ENCODE measurements at places on chromosomes 13 and 19.
A peak's percentile ranks its signal among the peaks of the same experiment; 100 is the strongest.

- no peak for DNase-seq
These were observed 18.5 kb downstream of the RFX2 start for GRCh38 chr19:6091771-6092291.

DNA sequence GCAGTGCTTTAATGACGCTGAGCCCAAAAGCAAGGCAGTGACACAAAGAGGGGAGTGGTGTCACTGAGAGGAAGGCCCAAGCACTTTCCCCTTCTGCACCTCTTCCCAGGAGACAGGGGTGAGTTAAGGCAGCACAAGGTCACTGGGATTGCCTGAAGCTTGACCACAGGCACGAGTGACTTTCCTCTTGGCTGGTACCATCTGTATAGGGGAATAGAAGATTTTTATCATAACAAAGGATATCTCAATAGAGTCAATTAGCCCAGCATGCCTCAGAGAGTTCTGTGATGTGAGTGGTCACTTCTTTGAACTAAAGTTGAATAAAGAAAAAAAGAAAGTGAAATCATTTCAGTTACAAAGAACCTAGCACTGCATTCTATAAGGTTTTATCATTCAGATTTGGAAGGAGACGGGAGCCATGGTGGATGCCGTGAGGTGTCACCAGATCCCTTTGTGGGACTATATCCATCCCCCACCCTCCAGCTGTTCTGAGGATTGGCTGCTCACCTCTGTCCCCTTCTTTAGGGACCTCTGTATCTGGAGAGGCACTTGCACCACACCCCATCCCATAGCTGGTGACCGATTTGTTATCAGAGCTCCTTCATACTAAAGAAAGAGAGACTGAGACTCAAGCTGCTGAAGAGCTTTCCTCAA, 291.2 kb downstream of the DCT start:
- DNase-seq = no peak

DNA sequence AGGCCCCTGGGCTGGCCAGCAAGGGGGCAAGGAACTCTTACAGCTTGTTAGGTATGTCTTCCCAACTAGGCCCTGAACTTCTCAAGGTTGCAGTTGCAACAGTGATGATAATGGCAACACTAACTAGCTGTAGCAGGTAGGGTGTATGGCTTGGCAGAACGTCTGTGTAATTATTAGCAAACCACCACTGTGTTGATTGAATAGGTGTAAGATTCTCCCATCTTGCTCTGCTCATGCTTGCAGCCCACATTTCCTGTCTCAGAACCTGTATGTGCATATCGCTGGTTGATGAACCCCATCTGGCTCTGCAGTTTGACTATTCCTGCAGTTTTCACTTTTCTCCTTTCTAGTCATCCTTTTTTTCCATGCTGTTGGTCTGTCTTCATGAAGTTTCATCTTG, 178.8 kb downstream of the KATNAL1 start:
- DNase-seq = no peak

DNA sequence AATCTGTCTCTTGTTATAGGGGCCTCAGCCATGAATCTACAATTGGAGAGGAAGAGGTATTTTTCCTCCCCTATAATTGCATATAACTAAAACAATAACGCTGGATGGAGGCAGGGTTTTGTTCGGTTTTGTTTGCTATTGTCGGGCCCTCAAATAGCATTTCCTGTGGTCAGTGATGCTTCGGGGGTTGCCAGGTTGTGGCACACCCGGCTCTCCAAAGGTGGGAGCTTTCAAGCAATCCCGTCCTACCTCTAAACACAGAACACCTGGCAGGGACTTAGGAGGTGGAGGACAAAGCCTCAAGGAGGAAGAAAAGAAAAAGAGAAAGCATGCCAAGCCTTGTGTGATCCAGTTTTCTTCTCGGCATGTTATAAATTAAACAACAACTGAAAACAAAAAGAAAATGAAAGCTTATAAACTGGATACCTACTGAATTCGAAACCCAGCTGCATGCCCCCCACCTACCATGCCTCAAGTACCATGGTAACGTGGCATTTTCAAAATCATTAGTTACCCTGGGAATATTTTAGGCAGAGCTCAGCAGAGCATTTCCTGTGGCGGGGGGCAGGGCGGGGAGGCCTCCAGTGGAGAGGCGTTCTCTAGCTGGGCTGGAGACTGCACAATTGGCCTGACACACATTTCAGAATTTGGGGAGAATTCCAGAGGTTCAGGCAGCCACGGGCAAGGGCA, 213.8 kb downstream of the DCLK1 start:
- no peak for DNase-seq

- no peak for DNase-seq
These were observed 6.4 kb upstream of the MAP2K7 start for GRCh38 chr19:7897292-7897691.

DNA sequence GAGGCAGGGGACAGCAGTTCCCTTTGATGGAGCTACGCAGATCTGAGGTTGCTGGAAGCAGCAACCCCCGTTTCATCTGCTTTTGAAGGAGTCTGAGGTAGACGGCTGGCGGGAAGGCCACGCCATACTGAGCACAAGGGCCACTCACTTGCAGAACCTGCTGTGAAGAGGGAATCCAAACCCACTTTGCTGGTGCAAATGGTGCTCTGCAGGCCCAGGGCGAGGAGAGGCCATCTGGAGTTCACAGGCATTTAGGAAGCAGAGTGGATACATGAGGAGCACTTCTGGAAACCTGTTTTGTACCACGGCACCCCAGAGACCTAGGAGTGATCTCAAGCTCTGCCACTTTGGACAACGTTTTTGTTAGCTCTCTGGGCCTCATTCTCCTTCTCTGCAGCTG, 227.8 kb downstream of the UQCRFS1 start:
- no peak for DNase-seq

DNA sequence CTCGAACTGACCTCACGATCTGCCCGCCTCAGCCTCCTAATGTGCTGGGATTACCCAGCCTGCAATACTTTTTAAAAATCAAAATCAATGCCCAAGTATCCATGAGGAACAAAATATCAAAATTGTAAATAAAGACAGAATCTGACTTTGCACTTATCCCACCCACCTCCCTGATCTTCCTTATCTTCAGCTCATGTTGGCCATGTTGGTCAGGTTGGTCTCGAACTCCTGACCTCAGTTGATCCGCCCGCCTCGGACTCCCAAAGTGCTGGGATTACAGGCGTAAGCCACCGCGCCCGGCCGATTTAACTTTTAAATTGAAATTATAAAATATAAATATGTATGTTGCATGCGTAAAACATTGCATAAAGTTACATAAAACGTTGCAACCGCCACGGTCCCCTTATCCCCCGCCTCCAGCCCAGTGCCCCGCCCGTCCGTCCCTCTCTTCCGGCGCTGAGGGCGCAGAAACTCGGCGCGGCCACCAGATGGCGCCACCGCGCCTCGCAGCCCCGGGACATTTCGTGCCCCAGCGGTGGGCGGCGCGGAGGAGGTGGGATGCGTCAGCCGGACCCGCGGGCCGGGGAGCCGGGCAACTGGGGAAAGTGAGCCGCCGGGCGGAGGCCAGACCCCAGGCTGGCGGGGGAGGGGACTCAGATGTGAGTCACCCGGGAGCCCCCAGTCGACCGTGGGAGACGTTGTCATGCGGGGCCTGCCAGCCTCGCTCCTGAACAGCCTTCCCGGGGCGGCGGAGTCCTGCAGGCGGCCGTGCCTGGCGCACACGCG, 1.5 kb upstream of the GADD45B start:
- peak; percentile 79 for DNase-seq

DNA sequence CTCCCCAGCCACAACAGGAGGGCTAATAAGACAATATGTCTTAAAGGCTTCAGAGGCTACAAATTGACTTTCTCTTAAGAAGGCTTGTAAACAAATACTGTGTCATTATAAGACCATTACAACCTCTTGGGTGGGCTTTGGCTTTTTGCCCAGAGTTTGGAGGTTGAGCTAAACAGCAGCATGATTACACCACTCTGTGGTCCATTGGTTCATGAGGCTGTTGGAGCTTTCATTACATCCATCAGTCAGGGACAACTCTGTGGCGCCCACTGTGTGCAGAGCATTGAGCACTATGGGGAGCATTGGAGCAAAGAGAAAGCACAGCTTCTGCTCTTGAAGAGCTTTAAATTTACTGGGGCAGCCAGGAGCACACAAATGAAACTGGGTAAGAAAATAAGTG, 75.9 kb downstream of the TNFSF11 start:
- DNase-seq = no peak

DNA sequence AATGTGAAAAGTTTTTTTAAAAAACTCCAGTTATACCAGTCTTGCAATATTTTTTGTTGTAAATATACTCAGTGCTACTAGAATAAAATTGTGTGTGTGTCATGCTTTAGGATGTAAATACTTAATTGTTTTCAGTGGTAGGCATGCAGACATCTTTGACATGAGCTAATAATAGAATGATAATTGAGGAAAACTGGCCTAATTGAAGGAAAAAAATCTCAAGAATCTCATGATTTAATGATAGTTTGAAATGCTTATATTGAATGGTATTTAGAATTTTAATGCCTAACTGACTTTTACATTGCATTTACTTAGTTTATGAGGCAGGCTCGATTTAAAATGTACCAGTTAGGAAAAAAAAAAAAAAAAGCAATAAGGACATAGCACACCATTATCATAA, 3.2 kb upstream of the MAB21L1 start:
- DNase-seq = no peak

DNA sequence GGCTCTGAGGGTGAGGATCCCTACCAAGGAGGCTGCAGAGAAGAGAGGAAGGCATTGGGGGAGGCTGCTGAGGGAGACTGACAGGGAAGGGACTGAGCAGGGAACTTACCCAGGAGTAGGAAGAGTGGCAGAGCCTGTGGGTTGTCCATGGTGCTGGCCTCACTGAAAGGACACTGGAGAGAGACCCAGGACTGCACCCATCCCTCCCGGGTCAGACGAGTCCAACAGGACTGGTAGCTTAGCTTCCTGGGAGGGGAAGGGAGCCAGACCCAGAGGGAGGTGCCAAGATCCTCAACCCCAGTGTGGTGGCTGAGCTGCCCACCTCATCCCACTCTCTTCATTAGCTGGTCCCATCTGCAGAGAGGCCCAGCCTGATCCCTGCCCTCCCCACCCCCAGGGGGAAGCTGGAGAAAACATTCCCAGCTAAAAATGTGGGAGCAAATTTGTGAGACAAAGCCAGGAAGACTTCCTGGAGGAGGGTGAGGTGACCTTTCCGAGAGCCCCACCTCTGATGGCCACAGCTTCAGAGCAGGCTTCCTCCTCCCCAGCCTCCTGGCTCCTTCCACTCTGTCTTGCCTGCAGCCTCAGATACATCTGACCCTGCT, at the start of gene VSIG10L:
TSS of gene VSIG10L (minus strand) at position 164 of the 605 bp plus-strand sequence. CDS start at position 149, 15 bp downstream.
- no peak for DNase-seq

Measured in effector CD8-positive, alpha-beta T cell (primary cell).